Panc1 (cell line): ENCODE measurements at places on chromosomes 11 and 22.

GRCh38 chr11:66976925-66977324 lies 1.8 kb downstream of the C11orf86 start:
- H3K36me3 ChIP-seq = no peaks in the 10 kb centered on the region
- no peak for DNase-seq
- no peaks in the 10 kb centered on the region for H3K27me3 ChIP-seq

GRCh38 chr11:69775163-69775755 lies at the start of gene FGF4:
TSS of gene FGF4 (minus strand) at chr11:69775341. CDS start at chr11:69775084, 257 bp downstream.
- DNase-seq = no peak
- H3K4me3 ChIP-seq = no peak within 1 kb of the TSS
- H3K27ac ChIP-seq = no peak within 1 kb of the TSS
- H3K27me3 ChIP-seq = peaks cover 21% of the 10 kb centered on the region

DNA sequence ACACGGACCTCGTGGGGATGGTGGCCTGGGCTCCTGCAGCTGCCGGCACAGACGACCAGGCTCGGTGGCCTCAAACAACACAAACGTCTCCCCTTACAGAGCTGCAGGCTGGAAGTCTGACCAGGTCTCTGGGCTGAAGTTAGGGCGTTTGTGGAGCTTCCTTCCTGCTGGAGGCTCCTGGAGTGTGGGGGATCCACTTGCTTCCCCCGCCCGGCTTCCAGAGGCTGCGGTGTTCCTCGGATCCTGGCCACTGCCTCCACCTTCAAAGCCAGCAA lies 313.5 kb downstream of the CTTN start:
- H3K27ac ChIP-seq = no peak overlapping the region
- no peak overlapping the region for H3K4me3 ChIP-seq
- peaks cover 7% of the 10 kb centered on the region; the same call in 1 of the 2 replicates for H3K27me3 ChIP-seq
- no peak for DNase-seq
- H3K4me1 ChIP-seq = no peaks in the 10 kb centered on the region

DNA sequence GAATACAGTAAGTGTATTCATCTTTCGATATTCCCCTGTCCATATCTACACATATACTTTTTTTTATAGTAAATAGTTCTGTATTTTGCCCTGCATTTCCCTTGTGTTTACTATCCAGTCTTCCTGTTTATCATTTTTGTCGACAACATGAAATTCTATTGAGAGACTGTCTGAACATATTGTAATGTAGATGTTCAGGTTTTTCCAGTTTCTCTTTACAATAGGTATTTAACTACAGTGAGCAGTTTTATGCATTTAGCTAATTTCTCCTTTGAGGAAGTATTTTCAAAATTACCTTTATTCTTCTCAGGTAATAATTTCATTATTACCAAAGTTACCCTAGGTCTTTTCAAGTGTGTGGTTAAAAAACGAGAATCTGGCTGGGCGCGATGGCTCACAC lies 16.7 kb downstream of the PIK3IP1 start:
- no peaks in the 10 kb centered on the region for H3K36me3 ChIP-seq
- no peak for DNase-seq
- no peaks in the 10 kb centered on the region for H3K27me3 ChIP-seq
- H3K4me1 ChIP-seq = no peaks in the 10 kb centered on the region
- no peak overlapping the region for H3K4me3 ChIP-seq
- no peak overlapping the region for H3K27ac ChIP-seq

DNA sequence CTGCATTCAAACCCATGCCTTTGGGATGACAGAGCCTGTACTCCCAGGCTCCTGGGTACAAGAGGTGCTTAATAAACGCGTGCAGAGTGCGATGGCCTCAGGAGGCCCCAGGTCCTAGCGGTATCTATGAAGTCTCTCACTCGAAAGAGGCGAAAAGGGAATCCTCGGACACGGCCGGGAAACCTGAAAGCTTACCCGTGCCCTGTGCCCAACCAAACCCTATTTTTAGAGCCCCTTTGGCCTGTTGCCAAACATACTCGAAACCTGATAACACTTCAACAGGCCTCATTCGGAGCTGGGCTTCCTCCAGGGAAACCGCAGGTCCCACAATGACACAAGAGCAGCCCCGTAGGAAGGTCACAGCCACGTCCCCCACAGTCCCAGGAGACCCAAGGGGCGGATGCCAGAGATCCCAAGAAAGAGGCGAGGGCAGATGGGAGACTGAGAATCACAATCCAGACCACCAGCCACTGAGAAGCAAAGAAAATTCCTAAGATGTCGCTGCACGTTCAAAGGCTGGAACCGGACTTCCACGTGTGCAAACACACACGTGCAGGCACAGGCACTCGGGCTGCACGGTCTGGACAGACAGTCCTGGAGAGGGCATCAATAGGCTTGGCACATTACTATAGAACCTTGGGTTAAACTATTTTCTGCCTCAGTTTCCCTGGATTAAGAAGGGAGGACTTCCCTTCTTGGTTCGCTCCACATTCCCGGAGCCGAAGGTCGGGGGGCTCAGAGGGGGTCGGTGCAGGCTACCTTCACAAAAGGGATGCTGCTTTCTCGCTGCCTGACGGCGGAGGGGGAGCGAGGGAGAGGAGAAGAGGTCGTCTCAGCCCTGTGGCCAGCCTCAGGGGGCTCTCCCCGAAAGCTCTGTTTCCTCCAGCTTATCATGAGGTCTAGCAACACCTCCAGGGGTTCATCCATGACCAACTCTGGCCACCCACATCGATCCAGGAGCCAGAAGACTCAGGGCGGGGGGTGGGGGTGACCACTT lies 8.2 kb downstream of the PDGFB start:
- H3K36me3 ChIP-seq = peaks cover 4% of the 10 kb centered on the region; the same call in 1 of the 2 replicates
- peaks cover 65% of the 10 kb centered on the region for H3K4me1 ChIP-seq
- H3K27ac ChIP-seq = peak overlapping the region; percentile 89
- no peak overlapping the region for H3K4me3 ChIP-seq

GRCh38 chr22:30994960-30995359 lies 25.9 kb downstream of the TUG1 start:
- no peaks in the 10 kb centered on the region for H3K36me3 ChIP-seq
- H3K4me1 ChIP-seq = no peaks in the 10 kb centered on the region
- H3K27me3 ChIP-seq = no peaks in the 10 kb centered on the region
- H3K27ac ChIP-seq = no peak overlapping the region
- no peak for DNase-seq

DNA sequence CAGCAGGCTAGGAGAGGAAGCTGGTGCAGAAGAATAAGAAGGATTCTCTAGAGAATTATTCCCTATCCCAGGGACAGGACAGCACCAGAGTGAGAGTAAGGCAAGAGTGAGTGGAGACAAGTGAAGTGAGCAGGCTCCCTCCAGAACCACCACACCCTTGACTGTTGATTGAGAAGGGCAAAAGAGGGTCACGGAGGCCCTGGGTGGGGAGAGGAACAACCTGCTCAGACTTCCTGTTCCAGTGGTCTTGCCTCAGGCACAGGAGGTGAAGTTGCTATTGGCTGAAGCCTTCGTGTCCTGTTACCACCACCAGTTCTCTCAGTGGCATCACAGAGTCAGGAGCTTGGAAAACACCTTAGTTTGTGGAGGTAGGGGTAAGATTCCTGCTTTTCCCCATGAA lies 51.7 kb upstream of the CCDC89 start:
- no peaks in the 10 kb centered on the region for H3K27me3 ChIP-seq
- no peak overlapping the region for H3K27ac ChIP-seq
- peaks cover 11% of the 10 kb centered on the region; the same call in 1 of the 2 replicates for H3K4me1 ChIP-seq
- H3K4me3 ChIP-seq = no peak overlapping the region
- no peak for DNase-seq

GRCh38 chr11:132349811-132350733 lies 979.7 kb downstream of the NTM start:
- no peaks in the 10 kb centered on the region for H3K36me3 ChIP-seq
- H3K27ac ChIP-seq = no peak overlapping the region
- H3K4me1 ChIP-seq = no peaks in the 10 kb centered on the region
- no peaks in the 10 kb centered on the region for H3K27me3 ChIP-seq
- H3K4me3 ChIP-seq = no peak overlapping the region
